Astrocyte of the hippocampus (primary cell): ENCODE measurements at places on chromosomes 12 and 14.

DNA sequence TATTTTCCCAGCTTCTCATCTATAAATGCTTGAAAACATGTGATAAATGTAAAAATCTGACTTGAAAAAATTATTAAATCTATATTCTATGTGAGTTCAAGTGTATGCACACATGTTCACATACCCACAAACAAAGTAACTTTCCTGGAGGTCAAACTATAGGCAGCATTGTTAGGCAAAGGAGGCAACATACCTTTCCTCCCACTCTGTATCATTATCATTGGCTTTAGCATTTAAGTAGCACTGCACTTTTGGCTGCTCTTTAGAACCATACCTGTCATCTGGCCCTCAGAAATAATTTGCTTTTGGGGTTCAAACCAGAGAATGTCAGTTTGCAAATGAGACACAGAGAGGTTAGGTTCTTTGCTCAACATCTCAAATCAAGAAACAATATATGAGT, 102.4 kb upstream of the CCDC196 start:
- no peak for DNase-seq

DNA sequence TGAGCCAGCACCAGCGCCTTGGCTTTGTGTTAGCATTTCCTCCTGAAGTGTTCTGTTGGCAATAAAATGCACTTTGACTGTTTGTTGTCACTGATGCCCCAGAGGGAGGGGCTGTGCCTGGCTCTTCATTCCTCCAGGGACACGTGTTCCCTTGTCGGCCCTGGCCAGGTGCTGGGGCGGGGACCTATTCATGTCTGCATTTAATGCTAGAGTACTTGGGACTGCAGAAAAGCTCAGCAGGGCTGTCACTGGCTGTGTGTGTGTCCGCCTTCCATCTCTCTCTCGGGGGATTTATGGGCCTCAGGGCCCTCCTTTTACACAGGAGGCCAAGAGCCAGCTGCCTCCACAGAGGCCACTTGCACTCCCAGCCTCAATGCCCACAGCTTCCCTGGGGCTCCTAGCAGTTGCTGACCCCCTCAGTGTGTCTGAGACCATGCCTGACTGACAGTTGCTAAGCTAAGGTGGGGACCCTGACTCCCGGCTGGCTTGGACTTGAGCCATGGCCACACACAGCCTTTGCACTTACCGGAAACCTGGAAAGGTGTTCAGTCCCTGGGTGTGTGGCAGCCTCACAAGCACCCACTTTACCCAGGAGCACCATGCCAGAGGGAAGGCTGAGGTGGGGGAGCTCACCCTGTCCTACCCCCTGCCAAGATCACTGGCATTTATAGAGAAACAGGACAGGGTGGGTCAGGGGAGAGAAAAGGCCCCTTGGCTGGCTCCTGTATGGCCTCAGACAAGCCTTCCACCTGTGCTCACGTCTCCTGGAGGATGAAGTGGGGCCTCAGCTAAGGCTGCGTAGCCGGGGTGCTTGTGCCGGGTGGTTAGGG, 27.8 kb downstream of the HIP1R start:
- no peak for DNase-seq

- DNase-seq: no peak
Observed at GRCh38 chr12:15205341-15206010, 15.7 kb downstream of the RERG start.

- DNase-seq: no peak
Observed at GRCh38 chr12:78721906-78722305, 142.7 kb upstream of the SYT1 start.

DNA sequence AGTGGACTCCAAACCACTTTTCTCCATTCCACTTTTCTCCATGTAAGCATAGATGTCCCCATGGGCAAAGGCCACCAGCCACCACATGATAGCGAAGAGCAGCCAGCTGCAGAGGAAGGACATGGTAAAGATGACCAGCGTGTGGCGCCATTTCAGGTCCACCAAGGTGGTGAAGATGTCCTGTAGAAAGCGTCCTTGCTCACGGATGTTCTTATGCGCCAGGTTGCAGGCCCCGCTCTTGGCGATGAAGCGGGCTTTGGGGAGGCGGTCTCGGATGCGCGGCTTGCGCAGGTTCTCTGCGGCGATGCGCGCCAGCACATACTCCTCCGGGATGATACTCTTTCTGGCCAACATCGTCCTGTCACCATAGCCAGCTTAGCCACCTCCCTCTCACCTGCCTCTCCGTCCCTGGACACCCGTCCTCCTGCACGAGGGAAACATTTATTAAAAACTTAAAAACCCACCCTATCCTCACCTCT, 1.2 kb downstream of the KCNJ8 start:
- DNase-seq: peak; percentile 30

DNA sequence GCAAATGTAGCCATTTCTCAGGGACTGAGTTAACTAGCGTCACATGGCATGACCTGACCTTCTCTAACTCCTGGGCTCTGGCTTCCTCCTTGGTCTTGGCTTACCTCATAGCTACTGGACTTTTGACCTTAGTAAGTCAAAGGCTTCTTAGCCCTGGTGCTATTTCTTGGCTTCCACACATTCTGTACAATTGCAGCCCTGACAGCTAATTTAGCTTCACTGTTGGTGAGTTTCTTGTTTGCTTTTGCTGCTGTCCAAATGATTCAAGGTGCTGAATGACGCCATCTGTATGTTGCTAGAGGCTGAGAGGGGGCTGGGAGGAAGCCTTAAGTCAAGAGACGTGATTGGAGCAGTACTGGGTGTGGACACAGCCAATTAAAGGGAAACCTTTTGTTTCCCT, 202.7 kb downstream of the PRKD1 start:
- DNase-seq: peak; percentile 63

GRCh38 chr12:29980304-29980703, 196.6 kb upstream of the TMTC1 start:
- DNase-seq: no peak

DNA sequence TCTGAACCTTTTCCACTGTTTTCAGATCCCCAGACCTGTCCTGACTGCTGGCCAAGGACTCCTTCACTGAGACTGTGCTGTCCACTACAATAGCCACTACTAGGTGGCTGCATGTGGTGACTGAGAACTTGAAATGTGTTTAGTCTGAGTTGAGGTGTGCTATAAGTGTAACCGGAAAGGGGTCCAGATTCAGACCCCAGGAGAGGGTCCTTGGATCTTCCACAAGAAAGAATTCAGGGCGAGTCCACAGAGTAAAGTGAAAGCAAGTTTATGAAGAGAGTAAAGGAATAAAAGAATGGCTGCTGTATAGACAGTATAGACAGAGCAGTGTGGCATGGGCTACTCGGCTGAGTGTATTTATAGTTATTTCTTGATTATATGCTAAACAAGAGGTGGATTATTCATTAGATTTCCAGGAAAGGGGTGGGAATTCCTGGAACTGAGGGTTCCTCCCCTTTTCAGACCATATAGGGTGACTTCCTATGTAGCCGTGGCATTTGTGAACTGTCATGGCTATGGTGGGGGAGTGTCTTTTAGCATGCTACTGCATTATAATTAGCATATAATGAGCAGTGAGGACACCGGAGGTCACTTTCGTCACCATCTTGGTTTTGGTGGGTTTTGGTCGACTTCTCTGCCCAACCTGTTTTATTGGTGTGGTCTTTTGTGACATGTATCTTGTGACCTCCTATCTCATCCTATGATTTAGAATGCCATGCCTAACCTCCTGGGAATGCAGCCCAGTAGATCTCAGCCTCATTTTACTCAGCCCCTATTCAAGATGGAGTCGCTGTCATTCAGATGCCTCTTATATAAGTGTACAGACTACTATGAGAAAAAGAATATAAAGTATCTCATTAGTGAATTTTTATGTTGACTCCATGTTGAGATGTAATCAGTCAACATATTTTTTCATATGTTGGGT, 70.0 kb upstream of the SRSF5 start:
- DNase-seq: no peak

DNA sequence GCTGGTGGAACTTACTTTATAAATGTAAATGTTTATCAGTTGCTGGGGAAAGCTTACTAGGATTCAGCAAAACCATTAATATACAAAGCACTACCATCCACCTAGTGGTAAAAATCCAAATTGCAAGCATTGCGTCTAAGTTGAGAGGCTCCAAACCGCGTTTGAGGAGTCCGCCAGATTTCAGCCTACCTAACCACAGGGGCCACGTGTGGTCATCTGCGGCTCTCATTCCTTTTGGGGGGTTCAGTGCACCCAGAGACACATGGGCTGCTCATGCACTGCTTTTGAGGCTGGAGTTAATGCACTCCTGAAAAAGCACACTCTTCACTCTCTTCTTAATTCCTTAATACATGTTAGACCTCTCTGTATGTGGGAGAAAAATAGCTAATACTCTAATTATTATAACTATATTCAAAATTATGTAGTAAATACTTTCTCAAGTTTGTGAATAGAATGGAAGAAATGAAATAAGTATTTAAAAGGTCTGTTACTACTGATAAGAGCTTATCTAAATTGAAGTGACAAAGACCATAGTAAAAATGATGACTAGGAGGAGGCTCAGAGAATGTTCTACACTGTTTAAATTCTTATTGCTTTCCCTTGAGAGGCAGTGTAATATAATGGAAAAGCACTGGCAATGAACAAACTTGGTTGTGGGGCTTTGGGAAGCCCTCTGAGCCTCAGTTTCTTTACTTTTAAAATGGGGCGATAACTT, 41.4 kb upstream of the MANSC4 start:
- DNase-seq: peak; percentile 88

DNA sequence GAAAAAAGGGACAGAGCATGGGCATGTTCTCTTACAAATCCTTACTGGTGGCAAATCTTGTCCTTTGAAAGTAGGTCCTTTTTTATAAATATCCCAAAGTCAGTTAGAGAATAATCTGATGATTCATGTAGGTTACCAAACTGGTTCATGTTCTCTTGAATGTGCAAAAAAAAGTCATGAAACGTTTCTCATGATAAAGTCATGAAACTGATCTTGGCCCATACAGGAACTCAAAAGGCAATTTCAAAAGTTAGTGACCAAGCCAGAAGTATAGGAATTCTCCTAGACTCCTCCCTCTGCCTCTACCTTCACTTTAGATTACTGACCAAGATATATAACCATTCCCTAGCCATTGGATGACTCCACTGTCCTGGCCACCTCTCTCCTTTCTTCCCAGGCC, 27.3 kb upstream of the SPTSSA start:
- DNase-seq: no peak

DNA sequence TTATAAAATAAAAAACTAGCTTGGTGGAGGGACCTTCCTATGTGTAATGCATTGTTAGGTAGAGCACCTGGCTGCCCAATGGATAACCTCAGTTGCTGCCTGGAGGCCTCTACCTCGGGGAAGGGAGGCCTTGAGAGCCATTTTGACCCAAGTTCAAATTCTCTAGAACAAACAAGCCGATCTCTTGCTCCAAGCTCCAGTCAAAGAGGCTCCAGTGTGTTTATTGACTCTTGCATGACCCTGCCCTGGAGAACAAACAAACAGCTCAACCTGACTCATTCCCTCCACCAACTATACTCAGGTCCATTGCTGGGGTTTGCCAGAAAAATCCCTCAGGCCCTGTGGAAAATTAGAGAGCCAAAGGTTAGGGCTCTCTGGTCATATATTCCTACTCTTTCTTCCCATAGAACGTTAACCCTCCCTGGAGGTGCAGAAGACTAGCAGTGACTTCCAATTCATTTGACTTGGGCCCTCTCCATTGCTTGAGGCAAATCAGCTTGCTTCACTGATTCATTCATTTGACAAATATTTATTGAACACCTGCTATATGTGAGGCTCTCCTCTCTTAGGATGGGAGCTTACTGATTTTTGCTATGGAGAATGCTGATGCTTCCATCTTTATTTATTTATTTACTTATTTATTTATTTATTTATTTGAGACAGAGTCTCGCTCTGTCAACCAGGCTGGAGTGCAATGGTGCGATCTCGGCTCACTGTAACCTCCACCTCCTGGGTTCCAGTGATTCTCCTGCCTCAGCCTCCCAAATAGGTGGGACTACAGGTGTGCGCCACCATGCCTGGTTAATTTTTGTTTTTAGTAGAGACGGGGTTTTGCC, 73.7 kb upstream of the CISTR start:
- no peak for DNase-seq

DNA sequence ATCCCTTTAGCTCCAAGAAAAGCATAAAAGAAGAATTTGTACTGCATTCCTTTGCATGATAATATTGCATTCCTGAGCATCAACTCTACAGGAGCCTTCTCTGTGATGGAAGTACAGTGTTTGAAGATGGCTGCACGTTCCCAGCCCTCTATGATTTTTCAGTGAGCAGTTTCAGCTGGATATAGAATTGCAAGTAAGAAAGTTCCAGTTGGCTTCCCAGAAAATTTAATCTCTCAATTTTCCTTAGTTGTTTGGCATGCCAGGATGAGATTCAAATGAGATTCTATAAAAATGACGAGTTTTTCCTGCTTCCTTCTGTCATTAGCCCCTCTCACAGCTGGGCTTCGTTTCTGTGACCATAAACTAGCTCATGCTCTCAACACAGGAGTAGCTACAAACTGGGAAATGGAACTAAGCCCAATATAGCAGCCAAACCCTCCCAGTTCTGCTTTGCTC, 109.9 kb downstream of the TTC8 start:
- no peak for DNase-seq

- DNase-seq: peak; percentile 71
Observed at GRCh38 chr12:108850854-108851573, 6.4 kb downstream of the SSH1 start.

DNA sequence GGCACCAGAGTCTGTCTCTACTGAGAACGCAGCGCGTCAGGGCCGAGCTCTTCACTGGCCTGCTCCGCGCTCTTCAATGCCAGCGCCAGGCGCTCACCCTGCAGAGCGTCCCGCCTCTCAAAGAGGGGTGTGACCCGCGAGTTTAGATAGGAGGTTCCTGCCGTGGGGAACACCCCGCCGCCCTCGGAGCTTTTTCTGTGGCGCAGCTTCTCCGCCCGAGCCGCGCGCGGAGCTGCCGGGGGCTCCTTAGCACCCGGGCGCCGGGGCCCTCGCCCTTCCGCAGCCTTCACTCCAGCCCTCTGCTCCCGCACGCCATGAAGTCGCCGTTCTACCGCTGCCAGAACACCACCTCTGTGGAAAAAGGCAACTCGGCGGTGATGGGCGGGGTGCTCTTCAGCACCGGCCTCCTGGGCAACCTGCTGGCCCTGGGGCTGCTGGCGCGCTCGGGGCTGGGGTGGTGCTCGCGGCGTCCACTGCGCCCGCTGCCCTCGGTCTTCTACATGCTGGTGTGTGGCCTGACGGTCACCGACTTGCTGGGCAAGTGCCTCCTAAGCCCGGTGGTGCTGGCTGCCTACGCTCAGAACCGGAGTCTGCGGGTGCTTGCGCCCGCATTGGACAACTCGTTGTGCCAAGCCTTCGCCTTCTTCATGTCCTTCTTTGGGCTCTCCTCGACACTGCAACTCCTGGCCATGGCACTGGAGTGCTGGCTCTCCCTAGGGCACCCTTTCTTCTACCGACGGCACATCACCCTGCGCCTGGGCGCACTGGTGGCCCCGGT, at the start of gene PTGDR:
TSS of gene PTGDR (plus strand) at position 198 of the 778 bp plus-strand sequence. CDS start at position 315, 117 bp downstream.
- peak; percentile 59 for DNase-seq

- peak; percentile 59 for DNase-seq
Observed at GRCh38 chr12:131991816-131992430, 42.2 kb downstream of the EP400 start.

DNA sequence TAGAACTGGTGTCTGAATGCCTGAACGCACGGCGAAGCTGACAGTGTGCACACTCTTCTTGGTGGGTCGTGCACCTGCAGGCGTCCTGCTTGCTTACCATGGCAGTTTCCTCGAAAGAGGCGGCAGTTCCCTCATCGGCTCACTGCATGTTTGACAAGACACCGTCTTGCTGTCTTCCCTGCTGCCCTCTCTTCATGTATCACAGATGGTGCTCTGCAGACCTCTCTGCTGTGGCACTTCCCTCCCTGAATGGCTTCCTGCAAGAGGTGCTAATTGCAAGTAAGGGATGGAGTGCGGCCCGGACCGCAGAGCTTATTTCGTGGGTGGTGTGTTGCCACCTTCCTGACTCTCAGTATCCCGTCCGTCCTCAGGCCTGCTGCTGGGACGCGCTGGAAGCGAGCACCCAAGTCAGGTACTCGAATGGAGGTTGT, 156.7 kb upstream of the RTL1 start:
- DNase-seq: no peak

- no peak for DNase-seq
Observed at GRCh38 chr12:50188875-50189575, 21.9 kb upstream of the CERS5 start.
